ENCODE measurements at places on chromosomes 2 and 18.

GRCh38 chr2:143710196-143710595, 581.0 kb downstream of the ARHGAP15 start:
- DNase-seq = no peak

DNA sequence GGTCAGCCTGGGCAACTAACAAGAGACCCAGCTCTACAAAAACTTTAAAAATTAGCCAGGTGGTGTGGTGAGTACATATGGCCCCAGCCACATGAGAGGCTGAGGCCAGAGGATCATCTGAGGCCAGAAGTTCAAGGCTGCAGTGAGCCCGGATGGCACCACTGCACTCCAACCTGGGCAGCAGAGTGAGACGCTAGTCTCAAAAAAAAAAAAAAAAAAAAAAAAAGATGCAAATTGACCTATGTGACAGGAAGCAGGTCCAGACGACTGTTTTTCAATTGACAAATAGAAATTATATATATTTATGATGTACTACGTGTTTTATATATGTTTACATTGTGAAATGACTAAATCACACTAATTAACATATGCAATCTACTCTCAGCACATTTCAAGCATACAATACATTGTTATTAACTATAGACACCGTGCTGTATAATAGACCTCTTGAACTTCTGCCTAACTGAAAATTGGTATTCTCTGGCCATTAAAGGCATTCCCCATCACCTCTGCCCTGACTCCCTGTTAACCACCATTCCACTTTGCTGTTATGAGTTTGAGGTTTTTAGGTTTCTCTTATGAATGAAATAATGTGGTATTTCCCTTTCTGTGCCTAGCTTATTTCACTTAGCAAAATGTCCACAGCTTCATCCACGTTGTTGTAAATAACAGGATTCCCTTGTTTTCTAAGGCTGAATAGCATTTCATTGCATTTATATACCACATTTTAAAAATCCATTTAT, 32.4 kb upstream of the MGAT4A start:
- DNase-seq = no peak

DNA sequence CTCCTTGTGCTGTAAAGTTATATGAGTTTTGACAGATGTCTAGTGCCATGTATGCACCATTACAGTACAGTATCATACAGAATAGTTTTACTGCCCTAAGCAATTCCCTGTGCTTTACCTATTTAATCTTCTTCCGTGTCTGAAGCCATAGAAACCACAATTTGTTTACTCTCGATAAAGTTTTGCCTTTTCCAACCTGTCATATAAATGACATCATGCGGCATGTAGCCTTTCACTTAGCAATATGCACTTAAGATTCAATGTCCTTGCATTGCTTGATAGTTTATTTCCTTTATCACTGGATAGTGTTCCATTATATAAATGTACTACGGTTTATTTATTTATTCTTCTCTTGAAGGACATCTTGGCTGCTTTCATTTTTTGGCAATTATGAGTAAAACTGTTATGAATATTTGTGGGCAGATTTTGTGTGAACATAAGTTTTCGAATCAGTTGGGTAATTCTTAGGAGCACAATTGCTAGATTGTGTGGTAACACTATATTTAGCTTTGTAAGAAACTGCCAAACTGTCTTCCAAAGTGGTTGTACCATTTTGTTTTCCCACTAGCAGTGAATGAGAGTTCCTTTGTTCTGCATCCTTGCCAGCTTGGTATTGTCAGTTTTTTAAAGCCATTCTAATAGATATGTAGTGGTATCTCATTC, 136.8 kb upstream of the MAP3K20 start:
- no peak for DNase-seq

GRCh38 chr2:25039126-25039525, 2.8 kb upstream of the EFR3B start:
- DNase-seq = no peak

- DNase-seq = no peak
Measured at GRCh38 chr2:189168856-189169499, 10.6 kb downstream of the COL5A2 start.

DNA sequence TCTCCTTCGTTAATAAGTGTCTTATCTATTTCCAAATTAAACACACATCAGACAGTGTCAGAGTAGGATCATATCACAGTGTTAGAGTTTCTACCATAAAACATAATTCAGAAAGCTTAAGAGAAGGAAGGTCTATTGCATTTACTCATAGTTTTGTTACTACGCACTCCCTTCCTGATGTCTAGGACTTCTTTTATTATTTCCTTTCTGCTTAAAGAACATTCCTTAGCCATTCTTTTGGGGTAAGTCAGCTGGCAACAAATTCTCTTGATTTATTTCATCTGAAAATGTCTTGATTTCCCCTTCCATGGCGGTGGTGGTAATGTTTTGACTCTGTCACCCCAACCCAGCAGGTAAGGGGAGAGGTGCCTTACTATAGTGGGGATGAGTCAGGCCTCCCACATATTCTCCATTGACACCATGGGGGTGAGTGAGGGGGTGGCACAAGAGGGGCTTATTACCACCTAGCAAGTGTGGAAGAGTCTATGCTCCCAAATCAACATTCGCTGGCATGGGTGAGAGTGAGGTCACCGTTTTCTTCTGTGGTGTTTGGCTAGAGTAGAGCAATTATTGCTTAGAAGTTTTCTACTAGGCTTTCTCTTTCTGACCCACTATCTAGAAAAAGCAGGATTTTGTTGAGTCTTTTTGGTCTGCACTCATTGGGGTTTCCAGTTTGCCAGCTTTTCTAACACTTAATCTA, 29.9 kb downstream of the ABCB11 start:
- DNase-seq = no peak

GRCh38 chr2:212538305-212539071, at the start of gene ERBB4:
TSS of gene ERBB4 (minus strand) at chr2:212538802. CDS start at chr2:212538530, 272 bp downstream.
- DNase-seq = peak; percentile 19

- DNase-seq = no peak
Measured at GRCh38 chr2:141923657-141924056, 207.2 kb downstream of the LRP1B start.

GRCh38 chr18:75047240-75047961, 161.5 kb downstream of the PTGR3 start:
- DNase-seq = no peak

- DNase-seq = no peak
Measured at GRCh38 chr2:195711478-195711877, 54.5 kb downstream of the SLC39A10 start.

DNA sequence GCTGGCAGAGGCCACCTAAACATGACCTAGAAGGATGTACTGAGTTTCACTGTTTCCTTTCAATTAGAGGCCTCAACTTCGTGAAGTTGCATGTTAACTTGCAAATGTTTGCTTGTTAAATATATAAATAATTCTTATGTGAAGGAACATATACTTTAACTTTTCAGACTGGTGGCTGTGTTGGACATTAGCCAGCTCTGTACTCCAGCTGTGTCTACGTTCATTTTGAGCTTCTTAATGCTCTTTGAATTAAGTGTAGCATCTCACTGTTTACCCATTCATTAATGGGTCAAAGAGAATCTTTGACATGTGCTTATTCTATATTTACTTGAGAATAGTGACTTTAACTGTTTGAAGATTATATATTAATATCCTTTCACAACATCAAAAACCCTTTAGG, 823.2 kb upstream of the ID2 start:
- no peak for DNase-seq

DNA sequence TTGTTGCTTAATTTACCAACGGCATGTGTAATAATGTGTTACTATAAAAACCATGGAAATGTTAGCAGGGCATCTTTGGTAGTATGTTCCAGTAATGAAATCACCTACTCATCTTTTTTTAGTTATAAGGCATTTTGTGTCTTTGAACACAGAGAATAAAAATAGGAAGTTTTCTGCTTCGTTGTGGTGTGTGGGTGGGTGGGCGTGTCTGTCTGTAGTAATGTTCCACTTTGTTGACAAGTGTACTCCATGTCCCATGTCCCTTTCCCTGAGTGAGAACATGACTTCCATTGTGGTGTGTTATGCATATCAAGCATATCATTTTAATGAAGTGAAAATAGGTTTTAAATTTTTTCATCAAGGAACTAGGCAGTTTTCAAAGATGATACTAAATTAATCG, 149.3 kb downstream of the VWC2L start:
- DNase-seq = no peak

DNA sequence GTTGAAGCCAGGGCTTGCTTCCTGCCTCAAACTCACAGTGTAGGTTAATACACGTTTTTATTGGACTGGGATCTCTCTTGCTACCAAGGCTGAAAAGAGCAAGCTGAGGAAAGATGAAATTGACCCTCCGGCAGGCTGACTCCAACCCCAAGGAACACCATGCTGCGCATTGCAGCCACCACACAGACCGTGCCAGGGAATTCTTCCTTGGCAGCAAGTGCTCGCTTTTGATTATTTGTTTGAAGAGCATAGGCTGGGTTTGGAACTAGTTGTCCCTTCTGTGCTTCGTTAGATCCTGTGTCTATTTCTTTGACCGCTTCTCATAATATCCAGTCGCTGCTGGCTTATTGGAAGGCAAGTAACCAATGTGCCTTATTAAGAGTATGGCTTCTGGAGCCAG, 34.4 kb upstream of the DARS1 start:
- DNase-seq = no peak

- no peak for DNase-seq
Measured at GRCh38 chr18:51503351-51503750, 305.9 kb upstream of the MEX3C start.

- no peak for DNase-seq
Measured at GRCh38 chr2:241668839-241669238, 17.8 kb downstream of the DTYMK start.

DNA sequence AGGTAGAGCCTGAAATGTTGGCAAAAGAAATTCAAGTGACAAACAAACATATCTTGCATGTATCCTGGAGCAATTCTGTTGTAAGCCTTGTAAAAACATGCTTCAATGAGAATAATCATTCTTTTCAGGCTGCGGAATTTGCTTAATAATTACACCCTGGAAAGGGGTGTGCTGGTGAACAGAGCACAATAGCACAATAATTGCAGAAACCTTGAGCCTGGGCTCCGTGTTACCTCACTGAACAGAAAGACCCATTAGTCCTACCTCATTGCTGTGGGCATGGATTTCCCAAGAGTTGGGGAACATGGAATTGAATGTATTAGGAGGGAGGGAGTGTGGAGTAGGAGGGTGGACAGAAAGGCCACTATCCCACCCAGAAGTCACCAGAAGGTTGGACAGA, 168.0 kb upstream of the ALKAL2 start:
- DNase-seq = no peak

GRCh38 chr18:45174629-45175136, 440.6 kb upstream of the SLC14A2 start:
- DNase-seq = no peak

GRCh38 chr2:128311755-128312341, 6.8 kb downstream of the HS6ST1 start:
- no peak for DNase-seq

DNA sequence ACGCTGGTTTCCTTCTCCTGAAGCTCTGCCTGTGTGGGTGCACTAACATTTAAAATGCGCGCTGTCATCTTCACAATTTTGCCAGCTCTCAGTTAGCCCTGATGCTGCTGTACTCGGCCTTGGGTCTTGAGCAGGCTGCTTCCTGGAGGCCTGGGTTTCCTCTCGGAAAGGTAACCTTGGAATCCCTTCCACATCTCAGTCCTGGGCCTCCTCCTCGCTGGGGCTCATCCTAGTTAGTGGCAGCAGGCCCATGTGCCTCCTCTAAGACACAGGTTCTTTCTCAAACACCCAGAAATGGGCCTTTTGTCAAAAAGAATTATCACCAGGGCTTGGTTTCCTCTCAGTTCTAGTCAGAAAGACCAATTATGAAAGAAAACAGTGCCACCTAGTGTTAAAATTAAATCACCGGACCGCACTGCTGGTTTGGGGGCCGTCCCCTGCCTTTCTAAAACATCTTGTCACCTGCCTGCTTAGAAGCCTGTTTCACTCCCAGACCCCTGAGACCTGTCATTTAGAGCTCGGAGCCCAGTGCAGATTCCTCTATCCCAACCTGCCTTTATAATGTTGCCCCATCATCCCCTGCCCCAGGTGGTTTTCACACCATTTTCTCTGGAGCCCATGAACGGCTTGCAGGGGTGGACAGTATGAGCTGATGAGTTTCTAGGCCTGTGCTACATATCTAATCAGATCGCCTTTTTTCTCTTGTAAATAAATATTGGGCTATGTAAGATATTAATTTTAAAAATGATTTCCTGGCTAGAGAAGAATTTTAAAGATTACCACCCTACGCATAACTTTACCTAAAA, 42.4 kb downstream of the HK2 start:
- peak; percentile 37 for DNase-seq

DNA sequence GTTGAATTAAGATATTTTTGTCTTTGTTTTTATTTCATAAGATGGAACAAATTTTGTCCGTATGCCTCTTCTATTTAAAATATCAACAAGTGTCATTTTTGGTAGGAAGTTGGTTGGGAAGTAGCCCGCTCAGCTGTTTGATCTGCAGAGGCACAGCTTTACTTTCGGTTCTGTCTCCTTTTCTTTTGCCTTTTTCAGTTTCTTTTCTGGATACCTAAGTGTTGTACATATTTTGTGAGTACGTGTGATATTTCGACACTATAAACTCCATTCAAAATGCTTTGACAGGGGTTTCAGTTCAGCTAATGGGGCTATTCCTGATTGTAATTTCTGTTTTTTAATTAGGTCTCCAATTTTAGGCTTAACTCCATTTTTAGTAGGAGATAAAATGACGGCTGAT, 1785.0 kb upstream of the LRRTM1 start:
- DNase-seq = no peak

DNA sequence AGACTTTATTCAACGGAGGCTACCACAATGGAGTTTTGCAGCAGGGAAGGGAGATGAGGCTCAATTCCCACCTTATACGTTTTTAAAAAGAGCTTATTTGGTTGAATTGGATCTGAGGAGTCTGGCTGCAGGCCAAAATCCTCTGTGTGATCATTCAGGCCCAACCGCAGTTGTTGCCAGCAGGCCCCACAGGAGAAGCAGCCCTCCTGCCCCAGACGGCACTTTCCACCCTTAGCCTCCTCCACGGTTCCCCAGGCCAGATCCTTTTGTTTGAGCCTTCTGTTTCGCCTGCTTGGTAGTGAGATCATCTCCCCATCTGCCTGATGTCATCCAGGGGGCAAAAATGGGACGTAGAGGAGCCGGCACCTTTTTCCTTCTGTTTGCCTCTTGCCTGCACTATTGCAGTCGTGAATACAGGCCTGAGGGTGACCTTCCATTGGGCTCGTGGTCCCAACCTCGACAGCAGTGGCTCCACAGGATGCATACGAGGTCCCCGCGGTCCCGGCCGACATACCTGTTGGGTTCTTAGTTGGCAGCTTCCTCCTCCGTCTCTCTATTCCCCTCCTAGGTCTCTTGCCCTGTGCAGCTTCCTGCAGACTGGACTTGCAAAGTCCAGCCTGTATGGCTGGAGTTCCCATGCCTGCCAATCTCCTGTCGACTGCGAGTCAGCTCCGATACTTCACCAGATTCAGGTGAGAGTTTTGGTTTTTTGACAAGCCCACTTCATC, 9.3 kb upstream of the GPR35 start:
- DNase-seq = peak; percentile 26

GRCh38 chr2:21118302-21118920, 5.4 kb upstream of the TDRD15 start:
- peak; percentile 29 for DNase-seq

GRCh38 chr2:122681626-122682025, 926.2 kb downstream of the TSN start:
- DNase-seq = no peak

Data from hematopoietic multipotent progenitor cell (in vitro differentiated cells).